ENCODE measurements at places on chromosomes 6 and 20. TPM values are rescaled to one million over a fixed set of nuclear protein-coding genes. Genes with fewer than 3 reads are reported as not detected.

DNA sequence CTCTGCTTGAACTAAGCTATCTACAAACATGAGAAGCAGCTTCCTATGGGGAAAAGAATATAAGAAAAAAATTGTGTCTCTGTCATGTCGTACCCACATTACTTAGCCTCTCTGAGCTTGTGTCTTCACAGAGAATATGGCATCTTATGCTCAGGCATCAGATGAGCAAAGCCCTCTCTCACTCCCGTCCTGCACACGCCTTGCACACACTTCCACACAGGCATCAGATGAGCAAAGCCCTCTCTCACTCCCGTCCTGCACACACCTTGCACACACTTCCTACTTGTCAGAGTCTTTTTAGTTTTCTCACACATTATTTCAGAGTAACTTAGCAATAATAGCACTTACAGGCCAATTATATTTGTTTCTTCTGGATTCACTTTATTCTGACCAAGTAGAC is 79.0 kb upstream of the DUSP22 start:
- no peak for DNase-seq

DNA sequence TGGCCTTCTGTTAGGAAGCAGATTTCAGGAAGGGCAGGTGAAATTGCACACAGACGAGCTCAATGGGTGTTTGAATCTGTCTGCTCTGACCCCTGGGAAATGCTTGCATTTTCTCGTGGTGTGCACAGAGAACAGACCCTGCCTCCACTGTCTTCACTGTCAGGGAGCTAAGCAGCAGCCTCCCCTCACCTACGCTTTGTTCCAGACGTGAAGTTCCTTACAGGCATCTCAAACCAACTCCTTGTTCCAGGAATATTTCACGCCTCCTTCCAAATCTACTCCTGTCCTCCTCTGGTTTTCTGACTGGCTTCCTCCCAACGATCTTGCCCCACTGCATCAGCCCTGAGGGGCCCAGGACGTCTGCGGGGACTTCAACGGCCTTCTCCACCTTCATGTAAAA is 13.7 kb downstream of the DACT2 start:
- DNase-seq = no peak

DNA sequence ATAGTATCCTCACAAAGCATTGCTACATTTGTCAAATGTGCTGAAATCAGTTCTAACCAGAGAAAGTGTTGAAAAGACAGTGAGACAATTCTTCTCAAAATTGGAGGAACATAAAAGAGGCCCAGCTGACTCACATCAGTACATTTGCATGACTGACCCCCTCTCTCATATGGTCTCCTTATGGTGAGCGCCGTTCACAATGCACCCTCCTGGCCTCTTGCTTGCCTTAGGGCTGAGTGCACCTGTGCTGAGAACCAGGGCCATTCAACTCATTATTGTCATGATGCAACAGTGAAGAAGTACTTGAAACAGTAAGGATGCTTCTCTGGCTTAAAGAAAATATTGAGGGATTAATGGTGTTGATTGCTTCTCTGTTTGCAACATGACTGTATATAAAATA is 375.2 kb upstream of the AGPAT4 start:
- DNase-seq = no peak

- no peak for DNase-seq
Observed at GRCh38 chr6:6816716-6817115, 228.2 kb downstream of the LY86 start.

DNA sequence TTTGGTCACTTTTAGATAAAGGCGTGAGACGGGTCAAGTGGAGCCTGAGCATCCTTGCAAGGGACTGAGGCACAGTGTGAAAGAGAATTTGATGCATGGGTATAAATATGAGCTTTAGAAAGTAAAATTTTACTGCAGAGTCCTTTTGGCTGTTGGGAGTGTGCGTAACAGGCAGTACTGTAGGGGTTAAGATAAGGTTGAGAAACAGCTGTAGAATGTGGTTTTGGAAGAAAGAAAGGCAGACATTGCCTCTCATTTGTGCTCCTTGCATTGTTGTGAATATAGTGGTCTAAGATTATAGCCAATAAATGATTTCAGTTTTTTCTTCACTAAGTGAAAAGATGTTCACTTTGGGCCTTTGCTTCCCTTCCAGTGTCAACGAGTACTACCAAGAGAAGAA is 73.0 kb downstream of the RREB1 start:
- no peak for DNase-seq

GRCh38 chr6:96841345-96841744 is 4.1 kb upstream of the GPR63 start:
- DNase-seq = no peak

- no peak for DNase-seq
Observed at GRCh38 chr6:166583230-166583965, 3.1 kb downstream of the RAMACL start.

DNA sequence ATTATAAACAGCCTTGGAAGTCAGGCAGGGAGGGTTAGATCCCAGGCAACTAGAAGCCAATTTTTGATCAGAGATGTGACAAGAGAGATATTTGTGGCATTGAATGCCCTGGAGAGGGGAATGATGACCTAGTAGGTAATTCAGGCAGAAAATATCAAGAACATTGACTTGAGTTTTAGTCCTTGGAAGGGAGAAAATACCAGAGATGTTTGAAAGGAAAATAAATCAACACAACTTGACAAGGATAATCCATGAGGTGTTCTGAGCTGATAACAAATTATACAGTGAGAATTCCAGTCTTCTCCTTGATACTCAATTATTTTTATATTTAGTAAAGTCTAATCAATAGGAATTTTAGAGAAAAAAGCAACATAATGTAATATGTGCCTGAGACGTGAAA is 10.6 kb upstream of the MARCKS start:
- DNase-seq = no peak

DNA sequence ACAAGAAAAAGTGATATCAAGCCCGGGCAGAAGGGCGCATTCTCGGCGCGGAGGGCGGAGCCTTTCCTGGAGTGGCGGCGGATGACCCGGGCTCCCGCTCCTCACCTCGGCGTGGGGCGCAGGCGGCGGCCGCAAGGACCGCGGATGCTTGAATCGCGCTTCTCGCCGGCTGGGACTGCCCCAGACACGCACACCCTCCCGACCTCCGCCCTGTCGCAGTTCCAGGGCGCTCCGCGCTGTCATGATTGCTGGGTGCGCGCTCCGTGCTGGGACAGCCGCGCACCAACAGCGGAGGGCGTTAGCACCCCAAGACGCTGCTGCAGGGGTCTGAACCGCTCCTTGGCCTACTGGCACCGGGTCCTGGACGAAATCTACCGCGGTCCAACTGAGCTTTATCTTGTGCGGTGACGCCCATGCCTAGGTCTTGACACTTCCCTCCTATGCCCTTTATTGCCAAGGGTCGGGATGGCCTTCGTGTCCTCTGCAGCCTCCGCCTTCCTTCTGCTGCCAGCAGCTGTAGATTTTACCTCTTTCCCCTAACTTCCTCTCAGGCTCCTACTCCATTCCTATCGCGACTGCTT is 43.3 kb downstream of the IRAK1BP1 start:
- DNase-seq = no peak

- DNase-seq = no peak
Observed at GRCh38 chr6:13234130-13234529, 94.2 kb downstream of the TBC1D7 start.

GRCh38 chr20:62838128-62838891 is 21.5 kb downstream of the COL9A3 start:
- DNase-seq = no peak

GRCh38 chr6:25137916-25138232 is 141.3 kb upstream of the CARMIL1 start:
- no peak for DNase-seq

GRCh38 chr6:19669206-19669605 is 168.0 kb upstream of the ID4 start:
- DNase-seq = no peak

- DNase-seq = no peak
Observed at GRCh38 chr6:132070356-132070755, 119.2 kb upstream of the CCN2 start.

GRCh38 chr6:52739627-52740026 is 23.6 kb downstream of the GSTA2 start:
- no peak for DNase-seq

- DNase-seq = no peak
Observed at GRCh38 chr6:125947615-125948014, 9.0 kb upstream of the HINT3 start.

Gene THBS2
- polyA plus RNA-seq = 0.03 TPM

Gene KIAA0408
- 0.76 TPM for polyA plus RNA-seq

Gene IPCEF1
- polyA plus RNA-seq = 57.8 TPM

Gene GMPR
- 0.82 TPM for polyA plus RNA-seq

Gene C20orf96
- polyA plus RNA-seq = 0.46 TPM

Measured in CD8-positive, alpha-beta memory T cell (primary cell).